ENCODE measurements at places on chromosomes 12 and 14.

- DNase-seq, result no peak
Observed at GRCh38 chr12:123900871-123901376, 71.7 kb downstream of the CCDC92 start.

- no peak for DNase-seq
Observed at GRCh38 chr12:71655495-71655894, 8.2 kb downstream of the ZFC3H1 start.

DNA sequence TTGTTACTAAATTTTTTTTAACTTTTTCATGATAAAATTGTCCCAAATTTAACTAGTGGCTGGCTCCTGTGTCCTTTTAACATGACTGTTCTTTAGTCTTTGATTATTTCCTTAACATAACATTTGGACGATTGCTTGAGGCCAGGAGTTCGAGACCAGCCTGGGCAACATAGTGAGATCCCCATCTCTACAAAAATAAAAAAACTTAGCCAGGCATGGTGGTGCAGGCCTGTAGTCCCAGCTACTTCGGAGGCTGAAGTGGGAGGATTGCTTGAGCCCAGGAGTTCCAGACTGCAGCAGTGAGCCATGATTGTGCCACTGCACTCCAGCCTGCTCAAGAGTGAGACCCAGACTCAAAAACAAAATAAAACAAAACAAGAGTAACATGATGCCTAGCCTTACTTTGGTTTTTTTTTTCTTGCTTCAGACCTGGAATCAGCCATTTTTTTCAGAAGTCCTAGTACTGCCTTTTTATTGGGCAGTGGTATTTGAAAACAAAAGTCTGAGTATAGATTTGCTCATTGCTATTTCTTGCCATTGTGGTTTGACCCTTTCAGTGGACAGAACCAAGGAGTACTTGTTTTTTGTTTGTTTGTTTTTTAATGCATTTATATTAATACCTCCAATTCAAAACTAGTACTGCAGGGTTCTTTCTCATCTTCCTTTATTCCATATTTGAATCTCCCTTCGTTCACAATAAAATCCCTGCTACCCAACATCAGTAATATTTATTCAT lies 4.8 kb downstream of the TOGARAM1 start:
- no peak for DNase-seq

GRCh38 chr14:89630101-89630829 lies 213.2 kb upstream of the FOXN3 start:
- no peak for DNase-seq

- DNase-seq, result no peak
Observed at GRCh38 chr12:92332552-92332951, 186.9 kb upstream of the BTG1 start.

DNA sequence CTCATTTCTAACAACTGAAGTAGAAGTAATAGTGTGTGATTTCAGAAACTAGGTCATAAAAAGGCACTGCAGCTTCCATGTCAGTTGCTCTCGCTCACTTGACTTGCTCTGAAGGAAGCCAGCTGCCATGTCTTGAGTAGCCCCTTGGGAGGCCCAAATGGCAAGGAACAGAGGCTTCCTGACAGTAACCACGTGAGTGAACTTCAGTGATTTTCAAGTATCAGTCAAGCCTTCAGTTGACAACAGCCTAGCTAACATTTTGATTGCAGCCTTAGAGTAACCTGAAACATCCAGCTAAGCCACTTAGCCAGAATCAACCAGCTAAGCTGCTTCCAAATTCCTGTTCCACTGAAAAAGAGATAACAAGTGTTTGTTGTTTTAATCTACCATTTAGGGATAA lies 26.7 kb downstream of the TOGARAM1 start:
- DNase-seq, result no peak

GRCh38 chr14:74507085-74507484 lies 13.5 kb downstream of the ISCA2 start:
- DNase-seq, result no peak

GRCh38 chr12:108235197-108235984 lies 103.7 kb downstream of the CMKLR1 start:
- DNase-seq, result no peak

GRCh38 chr14:24911324-24912109 lies 138.4 kb downstream of the STXBP6 start:
- no peak for DNase-seq

- DNase-seq, result no peak
Observed at GRCh38 chr14:73778736-73779135, 64.6 kb upstream of the PNMA1 start.

GRCh38 chr12:8897081-8897480 lies 17.2 kb upstream of the PHC1 start:
- DNase-seq, result no peak

DNA sequence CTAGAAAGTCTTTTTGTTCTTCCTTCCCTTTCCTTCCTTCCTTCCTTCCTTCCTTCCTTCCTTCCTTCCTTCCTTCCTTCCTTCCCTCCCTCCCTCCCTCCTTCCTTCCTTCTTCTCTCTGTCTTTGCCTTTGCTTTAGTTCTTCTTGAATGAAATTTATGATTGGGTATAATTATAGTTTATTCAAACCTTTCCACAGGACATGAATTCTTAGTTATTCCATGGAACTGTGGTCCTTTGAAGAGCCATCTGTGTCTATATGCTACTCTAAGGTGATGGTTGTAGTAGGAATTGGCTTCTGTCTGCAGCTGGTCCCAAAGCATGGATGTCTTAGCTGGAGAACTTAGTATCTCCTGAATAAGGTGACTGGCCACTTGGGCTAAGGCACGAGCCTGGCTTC lies 64.8 kb downstream of the IGF1 start:
- DNase-seq, result no peak

GRCh38 chr12:6843118-6843902 lies 2.6 kb downstream of the GNB3 start:
- no peak for DNase-seq

GRCh38 chr14:75450381-75451276 lies 22.8 kb downstream of the JDP2 start:
- no peak for DNase-seq

GRCh38 chr12:4251216-4251891 lies 22.2 kb upstream of the CCND2 start:
- DNase-seq, result no peak

DNA sequence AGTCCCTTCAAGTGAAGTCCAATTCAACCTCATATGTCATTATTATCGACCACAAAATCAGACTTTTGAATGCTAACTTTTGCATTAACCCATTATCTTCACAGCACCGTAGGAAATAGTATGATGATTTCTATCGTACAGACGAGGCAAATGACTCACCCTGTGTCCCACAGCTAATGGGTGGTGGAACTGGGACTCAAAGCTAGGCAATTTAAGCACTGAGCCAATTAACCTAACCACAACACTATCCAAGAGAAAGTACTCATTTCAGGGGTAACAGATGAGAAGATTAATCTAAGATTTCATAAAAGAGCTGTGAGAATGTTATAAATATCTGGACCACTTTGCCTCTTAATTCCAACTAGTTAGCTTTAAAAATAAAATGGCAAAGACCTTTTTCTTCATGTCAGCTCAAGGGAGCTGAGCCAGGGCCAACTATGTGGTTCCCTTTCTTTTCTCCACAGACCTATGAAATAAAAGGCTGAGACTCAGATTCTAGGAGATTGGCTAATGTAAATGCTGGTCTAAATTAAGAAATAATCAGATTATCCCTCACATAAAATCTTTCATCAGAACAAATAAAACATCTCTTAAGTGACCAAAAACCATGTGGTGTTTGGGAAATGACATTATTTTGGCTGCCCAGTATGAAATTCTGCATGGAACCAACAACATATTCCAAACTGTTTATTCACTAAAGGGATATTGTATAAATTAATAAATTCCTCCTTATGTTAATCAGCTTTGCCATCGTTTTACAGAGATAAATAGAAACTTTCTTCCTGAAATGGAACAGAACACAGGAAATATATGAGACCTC lies 4.9 kb downstream of the PTGER2 start:
- DNase-seq, result no peak

DNA sequence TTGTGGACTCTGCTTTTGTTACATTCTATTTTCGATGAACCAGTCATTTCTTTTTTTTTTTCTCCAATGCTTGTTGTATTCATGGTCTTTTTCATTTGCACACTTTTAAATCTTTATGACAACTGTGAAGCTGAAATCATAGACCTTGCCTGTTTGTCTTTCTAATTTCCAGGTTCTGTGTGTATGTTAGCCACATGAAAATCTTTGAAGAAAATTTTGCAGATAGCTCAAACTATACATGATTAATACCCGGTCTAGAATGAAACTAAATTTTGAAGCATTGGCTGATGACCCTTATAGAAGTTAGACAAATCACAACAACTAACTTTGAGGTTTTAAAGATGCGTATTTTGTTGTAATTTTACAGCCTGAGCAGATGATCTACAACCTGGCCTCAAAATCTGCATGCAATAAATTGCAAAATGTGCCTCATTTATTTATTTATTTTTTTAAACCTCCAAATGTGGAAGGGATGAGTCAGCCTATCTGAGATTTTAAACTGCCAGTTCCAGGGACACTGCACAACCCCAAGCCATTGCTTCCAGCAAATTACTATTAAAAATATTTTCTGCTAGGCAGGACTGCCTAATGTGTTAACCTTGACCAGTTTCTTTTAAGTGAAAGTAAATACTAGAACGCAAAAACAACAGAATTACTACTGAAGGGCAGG lies 96.3 kb upstream of the NAV3 start:
- DNase-seq, result no peak

DNA sequence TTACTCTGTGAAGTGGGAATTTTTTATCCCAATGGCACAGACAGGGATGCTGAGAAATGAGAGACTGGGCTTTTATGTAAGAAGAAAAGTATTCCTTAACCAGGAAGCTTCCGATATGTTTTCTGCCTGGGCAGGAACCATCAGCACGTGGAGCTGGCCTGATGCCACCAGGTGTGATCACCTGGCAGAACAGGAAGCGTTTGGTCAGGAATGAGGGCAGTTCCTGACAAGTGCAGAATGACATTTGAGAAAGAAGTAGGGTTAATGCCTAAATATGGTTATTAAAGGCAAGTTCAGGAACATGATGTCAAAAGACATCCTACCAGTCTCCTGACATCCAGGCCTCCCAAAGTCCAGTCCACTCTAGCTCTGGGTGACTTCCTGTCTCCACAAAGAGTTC lies 210.3 kb downstream of the NUAK1 start:
- DNase-seq, result no peak

GRCh38 chr12:87054226-87054625 lies 798.0 kb upstream of the MGAT4C start:
- no peak for DNase-seq

DNA sequence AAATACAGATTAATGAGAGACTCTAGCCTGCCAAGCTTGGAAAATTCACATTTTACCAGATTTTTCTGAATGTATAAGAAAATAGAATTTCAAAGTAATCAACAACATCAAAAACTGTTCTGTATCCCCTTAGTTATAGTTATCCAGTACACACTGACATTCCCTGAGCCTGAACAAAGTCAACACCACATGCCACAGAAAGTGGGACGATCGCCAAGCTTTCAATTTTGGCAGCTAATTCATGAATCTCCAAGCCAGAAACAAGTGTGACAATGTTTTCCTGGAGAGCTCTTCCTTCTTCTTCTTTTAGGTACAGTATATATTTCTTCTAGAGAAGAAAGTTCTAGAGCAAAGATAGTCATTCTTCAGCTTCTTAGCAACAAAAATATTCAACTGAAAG lies 290.2 kb downstream of the PRKD1 start:
- DNase-seq, result no peak

DNA sequence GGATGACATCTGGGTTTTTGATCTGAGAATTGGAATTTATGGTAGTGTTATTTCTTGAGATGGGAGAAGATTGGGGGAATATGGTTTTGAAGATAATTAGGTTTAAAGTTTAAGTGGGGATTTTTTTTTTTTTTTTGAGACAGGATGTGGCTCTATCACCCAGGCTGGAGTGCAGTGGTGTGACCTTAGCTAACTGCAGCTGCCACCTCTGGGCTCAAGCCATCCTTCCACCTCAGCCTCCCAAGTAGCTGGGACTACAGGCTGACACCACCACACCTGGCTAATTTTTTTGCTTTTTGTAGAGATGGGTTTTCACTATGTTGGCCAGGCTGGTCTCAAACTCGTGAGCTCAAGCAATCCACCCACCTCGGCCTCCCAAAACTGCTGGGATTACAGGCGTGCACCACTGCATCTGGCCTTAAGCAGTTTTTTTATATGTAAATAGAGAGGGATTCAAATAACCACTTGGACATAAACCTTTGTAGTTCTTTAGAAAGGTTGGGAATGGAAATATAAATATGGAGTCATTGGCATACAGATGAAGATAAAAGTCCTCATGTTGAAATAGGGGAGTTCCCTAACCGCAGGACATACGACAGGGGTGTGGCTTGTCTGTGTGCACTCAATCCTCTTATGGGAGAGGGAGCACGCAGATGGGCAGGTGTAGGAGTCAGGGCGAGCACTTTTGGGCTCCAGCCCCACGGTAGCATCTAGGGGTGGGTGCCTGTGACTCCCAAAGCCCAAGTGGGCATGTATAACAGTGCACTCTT lies 4.7 kb downstream of the LIN52 start:
- no peak for DNase-seq

DNA sequence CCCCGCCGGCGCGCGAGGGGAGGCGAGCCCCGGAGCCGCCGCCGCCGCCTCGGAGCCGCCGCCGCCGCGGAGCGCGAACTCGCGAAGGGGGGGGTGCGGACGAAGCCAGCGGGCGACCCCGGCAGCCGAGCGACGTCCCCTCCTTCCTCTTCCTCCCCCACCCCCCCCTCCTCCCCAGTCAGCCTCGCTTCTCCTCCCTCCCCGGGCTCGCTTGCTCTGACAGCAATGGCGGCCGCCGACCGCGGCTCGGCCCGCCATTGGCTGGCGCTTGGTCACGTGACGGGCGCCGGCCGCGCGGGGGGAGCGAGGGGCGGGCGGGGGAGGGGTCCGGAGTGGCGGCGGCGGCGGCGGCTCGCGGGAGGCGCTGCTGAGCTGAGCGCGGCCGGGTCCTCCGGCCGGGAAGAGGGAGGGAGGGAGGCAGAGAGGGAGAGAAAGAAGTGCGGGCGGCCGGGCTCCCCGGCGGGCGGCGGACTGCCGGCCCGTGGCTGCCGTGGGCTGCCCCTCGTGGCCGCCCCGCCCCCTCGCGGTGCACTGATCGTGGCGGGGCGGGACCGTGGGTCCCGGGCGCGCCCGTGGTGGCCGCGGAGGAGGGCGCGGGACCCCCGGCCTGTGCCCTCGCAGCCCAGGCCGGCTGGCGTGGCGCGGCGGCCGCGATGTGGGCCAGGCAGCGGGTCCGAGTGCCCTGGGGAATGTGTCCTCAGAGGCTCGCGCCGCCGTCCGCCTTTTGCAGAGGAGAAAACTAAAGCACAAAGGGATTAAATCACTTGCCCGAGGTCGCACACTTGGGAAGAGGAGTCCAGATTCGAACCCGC lies at the start of gene MED13L:
TSS of gene MED13L (minus strand) at position 227 of the 812 bp plus-strand sequence. CDS start 562 bp downstream, outside the sequence.
- DNase-seq, result peak; percentile 99

GRCh38 chr12:120261951-120262851 lies 3.3 kb downstream of the PXN start:
- DNase-seq, result no peak

DNA sequence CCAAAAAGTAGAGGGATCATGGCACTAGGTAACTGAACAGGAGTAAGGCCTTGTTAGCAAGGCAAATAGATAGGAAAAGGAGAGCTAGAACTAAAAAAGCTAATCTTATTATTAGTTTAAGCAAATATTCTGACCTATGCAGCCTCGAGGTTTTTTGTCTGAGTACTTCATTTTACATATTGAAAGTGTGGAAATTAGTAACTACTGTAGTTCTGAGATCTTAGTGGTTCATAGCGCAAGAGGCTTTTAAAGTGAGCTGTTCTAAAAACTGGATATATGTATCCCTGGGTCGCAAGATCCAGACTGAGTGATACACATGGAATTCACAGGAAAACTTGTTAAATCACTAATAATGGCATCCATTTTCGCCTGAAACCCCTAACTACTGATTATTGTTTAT lies 411.0 kb upstream of the SOX5 start:
- no peak for DNase-seq

GRCh38 chr12:24803430-24804245 lies 145.3 kb downstream of the BCAT1 start:
- DNase-seq, result no peak

Measured in GM13977 (cell line).